GM23338 (cell line): ENCODE measurements at places on chromosomes 11 and 22. TPM values are rescaled to one million over a fixed set of nuclear protein-coding genes. Genes with fewer than 3 reads are reported as not detected.

Gene NRIP3
- total RNA-seq = 7.9 and 8.0 TPM in 2 replicates

Gene DENND6B
- 1.3 TPM in 2 replicates for total RNA-seq

Gene INS
- not detected in 2 replicates for total RNA-seq

Gene MB
- not detected in 2 replicates for total RNA-seq

Gene SLC25A17
- 40.0 and 43.6 TPM in 2 replicates for total RNA-seq

Gene CASP5
- not detected in 2 replicates for total RNA-seq
